ENCODE measurements at places on chromosomes 1 and 21.
A peak's percentile ranks its signal among the peaks of the same experiment; 100 is the strongest.

- DNase-seq = no peak
These were observed 98.2 kb upstream of the ZNHIT6 start for GRCh38 chr1:85806236-85806965.

DNA sequence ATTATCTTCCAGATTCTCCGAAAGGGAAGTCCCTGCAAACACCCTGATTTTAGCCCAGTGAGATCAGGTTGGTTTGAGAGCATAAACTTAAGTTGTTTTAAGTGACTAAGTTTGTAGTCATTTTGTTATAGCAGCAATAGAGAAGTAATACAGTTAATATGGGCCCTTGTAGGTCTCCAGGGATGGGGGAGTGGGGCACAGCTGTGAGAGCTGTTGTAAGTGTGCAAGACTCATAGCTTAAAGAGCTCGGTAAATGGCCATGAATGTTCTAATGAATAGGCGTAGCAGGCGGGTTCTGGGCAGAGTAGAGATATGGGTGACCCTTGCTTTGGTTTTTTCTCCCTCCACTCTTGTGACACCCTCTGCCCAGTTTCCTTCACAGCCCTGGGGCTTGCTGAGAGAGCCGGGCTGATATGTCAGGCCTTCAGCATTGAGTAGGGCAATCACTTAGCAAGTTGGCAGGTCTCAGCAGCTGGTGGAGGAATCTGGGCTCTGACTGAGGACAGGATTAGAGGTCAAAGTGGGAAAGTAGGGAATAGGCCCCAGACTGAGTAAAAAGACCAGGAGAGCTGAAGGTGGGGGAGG, 16.0 kb upstream of the ID3 start:
- no peak for DNase-seq

DNA sequence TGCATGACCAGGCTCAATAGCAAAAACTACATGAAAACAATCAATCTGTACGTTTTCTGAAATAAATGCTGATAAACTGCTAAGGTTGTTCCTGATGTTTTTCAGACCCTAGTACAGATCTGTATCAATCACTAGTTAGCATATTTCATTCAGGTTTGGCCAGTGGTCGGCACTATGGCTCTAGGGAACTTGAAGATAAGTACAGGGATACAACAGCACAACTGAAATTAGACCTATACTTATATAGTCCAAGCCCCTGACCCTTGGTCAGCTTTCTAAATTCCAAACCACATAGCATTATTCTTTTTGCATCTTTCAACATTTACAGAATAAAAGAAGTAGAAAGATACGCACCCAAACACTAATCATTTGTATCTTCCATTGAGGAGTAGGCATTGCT, 142.7 kb downstream of the PLPPR4 start:
- DNase-seq = no peak

- no peak for DNase-seq
These were observed 152.0 kb downstream of the KIF26B start for GRCh38 chr1:245306628-245307410.

- no peak for DNase-seq
These were observed 116.5 kb upstream of the COL24A1 start for GRCh38 chr1:86273066-86273465.

- DNase-seq = peak; percentile 63
These were observed 41.8 kb upstream of the PWP2 start for GRCh38 chr21:44065428-44065827.

DNA sequence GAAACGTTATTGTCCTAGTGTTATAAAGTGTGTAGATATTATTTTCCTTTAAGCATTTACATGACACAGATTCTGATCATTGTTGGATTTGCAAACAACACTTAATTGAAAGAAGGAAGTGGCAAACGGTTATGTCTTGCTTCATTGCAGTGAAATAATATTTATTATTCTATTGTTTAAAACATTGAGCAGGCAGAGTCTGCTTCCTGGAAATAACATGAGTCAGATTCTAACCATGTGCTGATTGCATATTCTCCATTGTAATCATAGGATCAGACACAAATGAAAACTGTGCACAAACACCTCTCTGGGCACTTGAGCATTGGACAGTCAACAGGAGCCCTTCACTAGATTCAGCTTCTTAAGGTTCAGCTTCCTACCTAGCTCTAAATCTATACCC, 46.8 kb upstream of the USP25 start:
- DNase-seq = no peak

DNA sequence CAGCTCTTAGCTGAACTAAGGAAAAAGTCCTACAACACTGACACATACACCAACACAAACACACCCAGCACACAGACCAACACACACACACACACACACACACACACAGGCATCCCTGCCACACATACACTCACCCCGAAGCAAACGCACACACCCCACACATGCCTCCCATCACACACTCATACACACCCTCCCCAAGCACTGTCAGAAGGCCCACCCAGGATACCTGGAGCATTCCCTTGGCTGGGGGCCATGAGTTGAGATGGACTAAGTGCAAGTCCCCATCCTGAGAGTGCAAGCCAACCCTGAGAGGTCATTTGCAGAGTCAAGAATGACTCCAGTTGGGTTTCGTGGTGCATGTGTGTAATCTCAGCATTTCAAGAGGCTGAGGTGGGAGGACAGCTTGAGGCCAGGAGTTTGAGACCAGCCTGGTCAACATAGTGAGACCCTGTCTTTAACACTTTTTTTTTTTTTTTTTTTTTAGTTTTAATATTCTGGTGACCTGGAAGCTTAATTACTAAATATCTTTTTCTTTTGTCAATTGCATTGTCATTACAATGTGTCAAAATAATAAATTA, 117.3 kb downstream of the RHOU start:
- DNase-seq = no peak
